T-helper 2 cell (primary cell): ENCODE measurements at places on chromosomes 6 and 20.
A peak's percentile ranks its signal among the peaks of the same experiment; 100 is the strongest.

- no peak for DNase-seq
These were observed 35.2 kb downstream of the HLA-B start for GRCh38 chr6:31321820-31322219.

GRCh38 chr6:2938004-2938631 lies 33.2 kb downstream of the SERPINB6 start:
- no peak for DNase-seq

GRCh38 chr6:39060467-39061160 lies 12.0 kb downstream of the GLP1R start:
- DNase-seq = no peak

DNA sequence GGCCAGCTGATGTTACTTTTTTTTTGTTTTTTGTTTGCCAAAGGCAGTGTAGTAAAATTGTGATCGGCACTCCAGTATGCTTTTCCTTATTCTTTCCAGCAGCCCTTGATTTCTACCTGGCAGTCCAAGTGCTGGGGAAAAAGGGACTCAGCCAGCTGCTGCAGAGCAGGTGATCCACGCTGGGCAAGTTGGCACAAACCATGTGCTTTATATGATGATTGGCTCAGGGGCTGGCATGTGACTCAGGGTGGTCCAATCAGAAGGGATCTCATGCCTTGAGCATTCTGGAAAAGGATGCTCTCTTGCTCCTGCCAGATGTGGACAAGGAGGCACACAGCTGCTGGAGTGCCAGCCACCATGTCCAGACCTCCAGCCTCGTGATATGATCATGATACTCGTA lies 54.5 kb downstream of the SULF2 start:
- DNase-seq = no peak

DNA sequence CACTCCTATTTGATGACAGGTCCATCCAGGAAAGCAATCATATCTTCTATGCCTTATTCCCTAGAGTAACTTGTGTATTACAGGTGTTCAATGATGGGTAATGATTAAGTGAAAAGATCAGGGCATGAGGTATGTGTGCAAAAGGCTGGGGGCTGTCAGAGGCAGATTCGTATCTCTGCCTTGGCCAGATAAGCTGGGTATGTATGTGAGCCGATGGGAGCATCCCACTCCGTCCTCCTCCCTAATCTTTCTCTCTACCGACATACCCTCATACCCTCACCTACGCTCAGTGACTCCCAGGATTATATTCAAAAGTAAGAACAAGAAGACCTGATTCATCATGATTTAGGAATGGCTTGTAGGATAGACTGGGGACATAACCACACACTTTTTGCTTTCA lies 238.7 kb downstream of the PLCB1 start:
- DNase-seq = no peak

DNA sequence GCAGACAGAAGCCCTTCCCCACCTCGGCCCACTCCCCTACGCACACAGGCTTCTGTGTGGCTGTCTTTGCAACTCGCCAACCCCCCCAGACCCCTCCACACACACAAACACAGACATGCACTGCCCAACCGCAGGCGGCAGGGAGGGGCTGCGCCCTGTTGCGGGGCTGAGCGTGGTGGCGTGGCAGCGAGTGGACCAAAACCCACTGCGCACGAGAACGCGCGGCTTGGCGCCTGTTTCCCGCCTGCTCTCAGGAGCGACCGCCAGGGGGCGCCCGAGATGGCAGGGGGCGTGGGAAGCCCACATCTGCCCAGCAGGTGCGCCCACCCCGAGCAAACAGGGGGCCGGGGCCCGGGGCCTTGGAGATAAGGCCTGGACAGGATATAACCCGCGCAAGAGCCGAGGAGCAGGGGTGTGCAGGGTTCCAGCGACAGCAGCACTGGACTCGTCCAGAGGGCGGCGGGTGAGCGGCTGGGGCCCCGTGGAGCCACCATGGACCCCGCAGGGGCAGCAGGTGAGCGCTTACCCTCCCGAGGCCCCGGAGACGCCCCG lies at the start of gene RBPJL:
Gene RBPJL (plus strand): TSS at position 410 of the 552 bp plus-strand sequence. CDS start 83 bp downstream, at position 493.
- DNase-seq = peak; percentile 25

DNA sequence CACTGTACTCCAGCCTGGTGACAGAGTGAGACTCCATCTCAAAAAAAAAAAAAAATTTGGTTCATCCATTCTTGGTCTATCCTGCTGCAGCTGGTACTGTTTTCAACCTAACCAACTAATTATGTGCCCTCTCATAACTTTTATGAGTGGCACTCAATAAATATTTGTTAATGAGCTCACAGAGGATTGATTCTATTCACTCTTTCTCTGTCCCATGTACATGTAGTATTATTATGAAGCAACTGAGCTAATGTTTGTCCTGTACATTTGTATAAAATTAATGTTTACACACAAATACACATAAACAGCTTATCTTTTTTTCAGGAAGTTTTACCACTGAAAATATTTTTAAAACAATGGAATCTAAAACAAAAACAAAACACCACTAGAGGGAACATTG lies 10.1 kb downstream of the RIPOR2 start:
- DNase-seq = no peak

- DNase-seq = no peak
These were observed 54.7 kb downstream of the CDC5L start for GRCh38 chr6:44442236-44442635.

- DNase-seq = no peak
These were observed 221.8 kb downstream of the FRK start for GRCh38 chr6:115838763-115839401.

DNA sequence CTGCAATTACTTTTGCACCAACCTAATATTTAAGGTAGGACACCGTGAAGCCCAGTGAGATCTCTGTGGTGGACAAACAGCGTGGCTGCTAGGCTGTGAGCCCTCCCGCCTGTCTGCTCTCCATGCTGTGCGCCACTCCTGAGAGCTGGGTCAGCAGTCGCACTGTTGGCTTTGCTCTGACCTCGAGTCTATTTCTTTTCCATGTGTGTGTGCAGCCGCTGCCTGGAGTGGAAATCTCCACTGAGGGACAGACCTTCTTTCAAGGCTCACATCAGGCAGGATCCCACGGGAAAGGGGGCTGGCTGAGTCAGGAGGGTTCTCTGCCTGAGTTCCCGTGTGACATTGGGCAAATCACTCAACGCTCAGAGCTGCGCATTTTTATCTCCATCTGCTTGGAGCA lies 27.1 kb downstream of the RIPOR3 start:
- no peak for DNase-seq

- no peak for DNase-seq
These were observed 1.5 kb downstream of the TBCC start for GRCh38 chr6:42744351-42744893.

DNA sequence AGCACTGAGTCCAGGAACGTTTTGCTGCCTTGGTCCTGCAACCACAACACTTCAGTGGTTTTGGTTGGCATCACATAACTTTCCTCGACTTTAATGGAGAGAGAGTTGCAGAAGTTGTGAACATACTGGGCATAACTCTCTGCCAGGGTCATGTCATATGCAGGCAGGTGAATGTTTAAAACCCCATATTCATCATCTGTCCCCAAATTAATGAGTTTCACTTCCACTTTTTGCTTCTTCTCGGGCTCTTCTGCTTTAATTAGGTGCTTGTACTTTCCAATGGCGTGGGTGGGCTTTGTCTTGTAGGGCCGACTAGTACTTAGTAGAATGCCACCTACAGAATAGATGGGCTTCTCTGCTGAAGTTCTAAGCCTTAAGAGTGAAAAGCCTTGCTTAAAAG lies 45.2 kb upstream of the TFAP2A start:
- no peak for DNase-seq

GRCh38 chr20:63413323-63413722 lies 52.2 kb upstream of the CHRNA4 start:
- DNase-seq = no peak

- peak; percentile 32 for DNase-seq
These were observed 52.5 kb downstream of the ATG5 start for GRCh38 chr6:106273087-106273486.

GRCh38 chr6:125132058-125132457 lies 21.5 kb upstream of the TPD52L1 start:
- no peak for DNase-seq

DNA sequence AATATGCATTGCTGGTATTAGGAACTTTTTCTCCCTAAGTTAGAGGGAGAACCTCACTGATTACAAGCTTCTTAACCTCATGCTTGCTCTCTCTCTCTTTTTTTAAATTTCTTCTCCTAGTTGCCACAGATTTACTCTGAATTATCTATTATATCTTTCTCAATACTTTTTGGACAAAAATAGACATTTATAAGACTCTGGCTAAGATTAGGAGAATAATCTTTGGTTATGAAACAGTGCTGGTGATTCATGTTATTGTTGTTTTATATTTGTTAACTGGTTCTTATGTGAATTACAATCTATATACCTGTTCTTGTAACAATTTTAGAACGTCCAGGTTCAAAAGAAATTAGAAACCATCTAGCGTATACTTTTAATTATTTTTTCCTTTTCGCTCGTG lies 187.8 kb downstream of the OGFRL1 start:
- DNase-seq = no peak

- no peak for DNase-seq
These were observed 84.3 kb upstream of the MAFB start for GRCh38 chr20:40773376-40773775.
